ENCODE measurements at places on chromosomes 4 and X.

DNA sequence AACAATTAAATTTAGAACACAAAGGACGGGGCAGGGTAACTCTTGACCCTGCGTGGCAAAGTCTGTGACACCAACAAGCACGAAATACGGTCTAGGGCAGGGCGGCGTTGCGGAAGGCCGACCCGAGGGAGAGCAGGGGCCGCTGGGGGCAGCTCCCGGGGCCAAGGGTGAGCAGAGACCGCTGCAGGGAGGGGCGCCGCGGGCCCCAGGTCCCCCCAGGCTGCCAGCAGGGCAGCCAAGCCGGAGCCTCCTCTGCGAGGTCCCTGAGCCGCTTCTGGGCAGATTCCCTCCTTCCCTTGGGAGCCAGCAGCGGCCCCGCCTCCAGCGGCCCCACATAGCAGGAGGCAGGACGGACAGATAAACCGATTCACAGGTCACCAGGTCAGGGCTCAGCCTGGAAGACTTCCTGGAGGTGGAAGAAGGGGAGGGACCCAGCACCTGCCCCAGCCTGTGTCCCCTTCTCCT lies 90.2 kb downstream of the FAM53A start:
- no peak for DNase-seq

DNA sequence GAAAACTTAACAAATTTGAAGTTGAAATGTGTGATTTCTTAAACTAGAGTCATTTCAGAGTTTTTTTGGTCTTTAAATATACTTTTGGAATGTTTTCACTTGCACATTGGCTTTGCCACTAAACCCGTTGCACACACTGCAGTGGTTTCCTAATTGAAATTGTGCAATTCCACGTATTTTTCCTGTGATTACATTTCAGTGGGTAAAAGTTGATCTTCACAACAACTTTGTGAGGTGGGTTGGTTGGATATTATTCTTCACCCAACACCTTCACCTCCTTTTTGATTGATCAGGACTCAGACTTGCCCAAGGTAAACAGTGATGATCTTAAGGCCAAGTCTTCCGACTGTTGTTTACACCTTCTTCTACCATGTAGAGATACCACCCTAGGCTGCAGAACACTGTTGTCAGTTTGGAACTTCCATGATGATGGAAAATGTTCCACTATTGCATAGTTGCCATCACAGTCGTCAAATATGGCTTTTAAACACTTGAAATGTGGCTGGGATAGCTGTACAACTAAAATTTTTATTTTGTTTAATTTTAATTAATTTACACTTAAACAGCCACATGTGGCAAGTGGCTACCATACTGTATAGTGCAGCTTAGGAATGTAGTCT lies 13.7 kb downstream of the SEPTIN11 start:
- DNase-seq = no peak

DNA sequence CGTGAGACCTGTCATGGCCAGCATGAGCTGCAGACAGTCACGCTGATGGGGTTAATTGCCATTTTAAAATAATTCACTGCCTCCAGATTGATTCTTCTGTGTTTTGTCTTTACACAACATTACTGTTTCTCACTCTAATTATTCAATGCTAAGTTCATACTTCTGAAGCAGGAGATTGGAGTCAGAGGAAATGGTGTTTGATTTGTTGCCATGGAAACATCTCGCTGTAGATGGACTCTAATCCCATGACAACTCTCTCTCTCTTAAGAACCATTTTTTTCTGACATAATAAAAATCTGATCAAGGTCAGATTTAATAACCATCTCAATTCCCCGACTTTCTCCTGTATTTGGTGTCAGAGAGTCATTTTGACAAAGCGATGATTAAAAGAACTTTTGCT lies 209.0 kb downstream of the IDS start:
- DNase-seq = no peak

GRCh38 chr4:96603641-96604040 lies 763.7 kb downstream of the PDHA2 start:
- no peak for DNase-seq

DNA sequence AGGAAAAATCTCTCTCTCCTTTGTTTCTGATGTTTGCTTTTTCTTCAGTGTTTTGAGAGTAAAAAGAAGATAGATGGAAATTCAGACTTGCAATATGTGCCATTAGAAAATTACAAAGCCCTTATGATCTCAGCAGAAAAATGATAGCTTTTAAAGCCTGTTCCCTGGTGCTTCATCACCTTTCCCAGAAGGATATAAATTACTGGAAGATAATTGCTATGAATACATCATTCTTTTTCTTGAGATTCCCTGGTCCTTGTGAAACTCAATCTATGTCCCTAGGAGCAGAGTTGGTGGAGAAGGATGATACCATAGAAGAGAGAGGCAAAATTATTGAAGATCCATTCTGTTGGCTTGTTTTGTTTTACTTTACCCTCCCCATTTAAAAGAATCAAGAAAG lies 86.5 kb downstream of the GLRA3 start:
- no peak for DNase-seq

- no peak for DNase-seq
These were observed 2.2 kb downstream of the PCDH10 start for GRCh38 chr4:133151341-133151690.

GRCh38 chrX:48998391-48998790 lies 3.7 kb downstream of the GRIPAP1 start:
- peak; percentile 14 for DNase-seq

DNA sequence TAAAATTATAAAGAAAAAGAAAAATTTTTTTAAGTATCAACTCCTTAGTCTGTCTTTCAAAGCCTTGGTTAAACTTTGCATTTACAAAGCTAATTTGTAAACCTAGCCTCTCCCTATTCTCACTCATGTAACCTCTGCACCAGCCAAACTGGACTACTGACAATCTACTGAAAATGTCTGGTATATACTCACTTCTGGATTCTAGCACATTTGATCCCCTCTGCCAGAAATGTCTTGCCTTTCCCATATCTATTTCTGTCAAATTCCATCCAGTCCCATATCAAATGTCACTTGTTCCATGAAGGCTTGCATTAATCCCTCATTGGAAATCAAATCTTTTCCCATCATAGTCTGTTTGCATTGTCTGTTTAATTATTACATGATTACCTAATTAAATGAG lies 105.8 kb upstream of the KLHL13 start:
- DNase-seq = no peak

GRCh38 chrX:122196343-122196742 lies 987.7 kb upstream of the GRIA3 start:
- DNase-seq = no peak

DNA sequence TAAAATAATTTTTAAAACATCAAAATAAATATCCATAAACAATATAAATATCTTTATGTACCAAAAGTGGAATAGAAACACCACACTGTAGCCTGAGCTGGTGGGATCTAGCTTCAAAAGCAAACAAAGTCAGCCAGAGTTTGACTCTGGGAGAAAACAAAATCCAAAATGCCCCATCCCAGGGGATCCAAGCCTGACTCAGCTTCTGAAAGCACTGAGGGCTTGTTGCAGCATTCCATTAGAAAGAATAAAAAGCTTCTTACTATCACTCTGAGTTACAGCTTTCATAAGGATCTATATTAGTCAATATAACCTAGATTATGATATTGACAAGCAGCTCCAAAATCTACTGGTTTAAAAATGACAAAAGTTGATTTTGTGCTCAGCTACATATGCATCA lies 149.7 kb upstream of the ANKRD50 start:
- DNase-seq = no peak
